ENCODE measurements at places on chromosomes 1 and 21.
A peak's percentile ranks its signal among the peaks of the same experiment; 100 is the strongest.

DNA sequence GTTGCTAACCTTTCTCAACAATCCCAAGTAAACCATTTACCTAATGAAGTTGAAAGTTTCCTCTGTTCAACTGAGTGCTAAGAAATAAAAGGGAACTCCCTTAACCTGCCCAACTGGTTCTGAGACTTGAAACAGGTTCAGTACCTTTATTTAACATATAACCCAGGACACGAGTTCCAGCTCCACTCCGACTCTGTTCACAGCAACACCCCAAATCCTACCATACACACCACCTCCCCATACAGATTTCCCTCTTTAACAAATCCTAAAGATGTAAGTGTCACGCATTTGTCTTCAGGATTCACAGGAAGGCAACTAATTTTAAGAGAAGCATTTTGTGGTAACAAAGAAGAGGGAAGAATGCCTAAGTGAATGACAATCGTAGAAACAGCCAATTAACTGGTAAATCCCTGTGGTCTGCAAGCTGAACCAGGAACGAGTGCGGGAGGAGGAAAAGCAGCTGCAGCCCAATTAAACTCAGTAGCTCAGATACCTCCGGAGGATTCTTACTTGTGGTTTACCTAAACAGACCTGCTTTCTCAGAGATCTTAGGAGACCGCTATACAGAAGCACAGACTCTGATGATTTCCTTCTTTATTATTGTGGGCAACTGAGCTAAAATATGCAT lies 134.5 kb upstream of the MAGI3 start:
- no peak for DNase-seq

GRCh38 chr1:15847893-15848142 lies 311 bp downstream of the SPEN start:
- no peak for DNase-seq

- no peak for DNase-seq
Observed at GRCh38 chr1:147509786-147510395, 31.4 kb upstream of the BCL9 start.

DNA sequence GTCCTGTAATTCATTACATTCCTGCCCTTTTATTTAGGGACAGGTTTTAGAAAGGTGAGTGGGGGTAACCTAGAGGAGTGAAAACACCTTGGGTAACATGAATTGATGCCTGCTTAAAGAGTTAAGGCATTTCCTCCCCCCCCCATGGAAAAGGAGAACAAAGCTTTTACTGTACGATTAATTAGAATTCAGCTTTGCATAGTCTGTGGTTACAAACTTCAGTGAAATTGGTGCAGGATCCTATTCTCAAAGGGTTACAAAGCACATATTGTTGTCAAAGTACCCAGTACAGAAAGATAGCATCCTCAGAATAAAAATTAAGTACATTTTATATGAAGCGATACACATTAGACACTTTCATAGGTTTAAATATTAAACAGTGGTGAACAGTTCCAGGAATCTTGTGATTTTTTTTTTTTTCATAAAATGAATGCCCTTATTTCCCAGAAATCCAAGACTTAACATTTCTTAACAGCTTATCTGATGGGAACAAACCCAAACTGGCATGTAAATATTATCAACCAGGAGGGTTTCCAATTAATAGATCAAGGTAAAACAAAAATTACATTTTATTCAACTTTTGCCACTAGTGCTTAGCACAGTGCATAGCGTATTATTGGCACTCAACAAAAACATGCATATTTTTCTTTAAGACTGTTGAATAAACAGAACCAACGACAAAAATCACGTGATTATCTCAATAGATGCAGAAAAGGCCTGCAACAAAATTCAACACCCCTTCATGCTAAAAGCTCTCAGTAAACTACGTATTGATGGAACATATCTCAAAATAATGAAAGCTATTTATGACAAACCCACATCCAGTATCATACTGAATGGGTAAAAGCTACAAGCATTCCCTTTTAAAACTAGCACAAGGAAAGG lies 172.7 kb downstream of the PDE4B start:
- DNase-seq: no peak

DNA sequence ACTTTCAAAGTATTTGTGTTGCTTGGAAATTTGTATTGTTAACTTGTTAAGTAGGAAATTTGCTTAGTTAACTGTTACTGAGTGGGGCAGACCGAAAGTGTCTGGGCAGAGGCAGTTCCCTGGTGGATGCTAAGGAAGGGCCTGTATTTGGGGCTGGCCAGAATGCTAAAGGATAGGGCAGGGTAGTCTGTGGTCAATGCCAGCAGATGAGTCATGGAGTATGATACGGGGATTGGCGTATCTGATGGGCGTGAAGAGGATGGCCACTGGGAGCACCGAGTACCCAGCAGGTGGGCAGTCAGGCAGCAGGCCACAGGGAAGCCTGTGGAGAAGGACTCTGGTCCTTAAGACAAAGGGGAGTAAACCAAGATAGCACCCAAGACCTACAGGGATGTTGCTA lies 46.6 kb upstream of the SCAF4 start:
- DNase-seq: no peak

GRCh38 chr1:32774950-32775634 lies 42.1 kb downstream of the YARS1 start:
- no peak for DNase-seq

- DNase-seq: no peak
Observed at GRCh38 chr1:28171246-28171645, 5.2 kb downstream of the PTAFR start.

DNA sequence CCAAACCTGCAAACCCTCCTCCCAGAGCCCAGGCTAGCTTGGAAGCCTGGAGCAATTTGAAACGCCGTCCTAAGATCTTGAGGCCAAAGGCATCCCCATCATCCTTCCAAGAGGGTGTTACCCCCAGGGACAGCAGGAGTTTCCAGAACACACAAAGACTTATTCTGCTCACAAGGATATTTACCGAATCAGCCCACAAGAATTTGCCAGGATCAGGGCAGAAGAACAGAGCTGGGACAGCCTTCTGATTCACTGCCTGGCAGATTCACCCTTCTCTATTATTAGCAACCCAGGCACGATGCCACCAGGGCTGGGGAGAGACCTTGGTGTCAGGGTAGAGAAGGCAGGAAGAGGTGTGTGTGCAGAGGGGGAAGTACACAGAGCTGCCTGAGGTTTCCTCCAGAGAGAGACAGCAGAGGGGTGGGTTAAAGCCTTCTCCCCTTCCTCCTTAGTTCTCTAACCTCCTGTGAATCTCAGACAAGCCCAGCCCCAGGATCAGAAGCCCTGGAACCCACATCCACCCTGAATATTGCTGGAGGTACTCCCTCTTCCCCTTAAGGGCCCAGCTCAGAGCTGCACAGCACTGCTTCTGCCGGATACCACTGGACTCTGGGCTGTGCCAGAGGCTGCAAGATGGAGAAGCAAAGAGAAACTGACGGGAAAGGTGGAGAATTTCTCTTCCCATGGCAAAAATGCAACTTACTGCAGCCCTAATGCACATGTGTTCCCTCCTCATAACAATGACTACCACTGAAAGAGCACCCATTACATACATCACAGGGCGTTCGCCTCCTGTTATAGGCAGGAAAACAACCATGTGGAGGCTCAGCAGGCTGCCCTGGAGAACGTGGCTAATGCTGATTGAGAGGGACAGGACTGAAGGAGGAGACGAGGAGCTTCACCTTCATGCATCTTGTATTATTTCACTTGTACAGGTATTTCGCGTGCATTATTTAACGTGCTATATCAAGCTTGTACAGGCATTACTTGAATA lies 61.8 kb downstream of the ITPKB start:
- peak; percentile 71 for DNase-seq

All from skeletal muscle cell (primary cell).